ENCODE measurements at places on chromosomes 3 and 15. TPM values are rescaled to one million over a fixed set of nuclear protein-coding genes. Genes with fewer than 3 reads are reported as not detected.

The RBP2 gene
- total RNA-seq, result not detected

The PLA1A gene
- 0.40 TPM for total RNA-seq

The DNAJB8 gene
- not detected for total RNA-seq

The BCHE gene
- total RNA-seq, result 1.1 TPM

The DUOXA2 gene
- not detected for total RNA-seq

The CLDN16 gene
- total RNA-seq, result not detected

The SLC22A13 gene
- not detected for total RNA-seq
